ENCODE measurements at places on chromosomes 12 and 14.
A peak's percentile ranks its signal among the peaks of the same experiment; 100 is the strongest.

DNA sequence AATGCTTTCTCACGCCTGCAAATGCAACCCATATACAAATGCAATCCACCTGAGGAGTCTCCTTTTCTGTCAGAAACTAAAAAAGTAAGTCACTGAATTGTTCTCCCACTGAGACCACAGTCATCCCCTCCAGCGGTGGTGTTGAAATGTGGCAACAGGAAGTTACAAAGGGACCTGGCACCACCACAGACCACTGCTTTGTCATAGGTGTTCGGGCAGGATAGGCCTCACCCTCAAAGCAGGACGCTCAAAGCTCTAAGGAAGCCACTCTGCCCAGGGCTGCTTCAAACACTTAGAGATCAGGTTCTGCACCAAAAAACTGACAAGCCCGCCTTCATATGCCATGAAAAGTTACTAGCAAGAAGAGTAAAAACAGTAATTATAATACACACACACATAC lies 11.3 kb downstream of the PHLDA1 start:
- DNase-seq, result peak; percentile 90

- no peak for DNase-seq
Observed at GRCh38 chr14:70170976-70171375, 17.8 kb downstream of the SLC8A3 start.

DNA sequence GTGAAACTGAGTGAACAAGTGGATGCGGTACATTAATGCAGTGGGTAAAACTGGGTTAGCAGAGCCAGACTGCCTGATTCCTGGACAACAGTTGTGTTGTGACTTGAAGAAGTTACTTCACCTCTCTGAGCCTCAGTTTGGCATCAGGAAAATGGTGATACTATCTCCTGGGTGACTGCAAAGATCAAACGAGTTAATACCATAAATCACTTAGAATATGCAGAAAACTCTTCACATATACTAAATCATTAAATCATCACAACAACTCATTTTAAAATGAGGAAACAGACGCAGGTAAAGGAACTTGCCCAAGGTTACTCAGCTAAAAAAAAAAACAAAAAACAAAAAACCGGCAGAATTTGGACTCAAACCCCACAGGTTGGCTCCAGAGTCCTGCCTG lies 811 bp downstream of the MTERF2 start:
- DNase-seq, result no peak

- DNase-seq, result no peak
Observed at GRCh38 chr14:73762375-73762822, 48.2 kb upstream of the PNMA1 start.

DNA sequence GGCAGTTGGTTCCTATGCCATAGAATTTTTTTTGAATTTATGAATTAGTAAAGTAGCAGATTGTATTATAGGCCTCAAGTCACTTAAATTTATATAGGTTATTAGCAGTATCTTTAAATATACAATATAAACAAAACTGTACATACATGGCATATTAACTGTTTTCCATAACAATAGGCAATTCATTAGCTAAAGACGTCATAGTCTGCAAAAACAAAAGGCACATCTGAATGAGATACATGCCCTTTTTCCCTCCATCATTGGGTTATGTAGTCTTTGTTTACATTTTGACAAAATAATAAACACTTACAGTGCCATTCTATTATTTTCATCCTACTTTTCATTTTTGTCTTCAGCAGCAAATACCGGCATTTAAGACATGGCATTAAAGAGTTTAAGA lies 1.1 kb upstream of the VCPKMT start:
- no peak for DNase-seq

- DNase-seq, result no peak
Observed at GRCh38 chr14:106318700-106319099, 792.3 kb downstream of the TMEM121 start.

GRCh38 chr12:132449565-132450417 lies 40.2 kb upstream of the FBRSL1 start:
- DNase-seq, result no peak

- peak; percentile 14 for DNase-seq
Observed at GRCh38 chr14:83873669-83874068, 1656.3 kb upstream of the FLRT2 start.

GRCh38 chr14:98417001-98417400 lies 855.0 kb downstream of the BCL11B start:
- DNase-seq, result no peak

DNA sequence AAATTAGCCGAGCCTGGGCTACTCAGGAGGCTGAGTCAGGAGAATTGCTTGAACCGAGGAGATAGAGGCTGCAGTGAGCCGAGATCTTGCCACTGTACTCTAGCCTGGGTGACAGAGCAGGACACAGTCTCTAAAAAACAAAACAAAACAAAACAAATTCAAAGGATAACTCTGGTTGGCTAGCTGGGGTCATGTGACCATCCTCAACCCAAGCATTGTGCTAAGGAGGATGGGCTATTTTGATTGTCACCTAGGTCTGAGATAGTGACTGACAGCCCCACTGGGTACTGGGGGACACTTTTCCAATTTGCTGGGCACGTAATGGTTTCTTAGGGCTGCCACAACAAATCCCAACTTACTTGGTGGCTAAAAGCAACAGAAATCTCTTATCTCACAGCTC lies 11.9 kb downstream of the DGLUCY start:
- no peak for DNase-seq

Measured in fibroblast of lung (primary cell).